Activated CD4-positive, CD25-positive, alpha-beta regulatory T cell (primary cell): ENCODE measurements at places on chromosomes 7 and 10.

GRCh38 chr10:23432166-23432565 lies 6.7 kb upstream of the OTUD1 start:
- DNase-seq, result no peak

GRCh38 chr10:2761311-2761710 lies 306.0 kb upstream of the PFKP start:
- DNase-seq, result no peak

- DNase-seq, result no peak
These were observed 3.5 kb upstream of the TCAF1 start for GRCh38 chr7:143905509-143905908.

GRCh38 chr10:96352582-96352981 lies 6.2 kb downstream of the OPALIN start:
- DNase-seq, result no peak

DNA sequence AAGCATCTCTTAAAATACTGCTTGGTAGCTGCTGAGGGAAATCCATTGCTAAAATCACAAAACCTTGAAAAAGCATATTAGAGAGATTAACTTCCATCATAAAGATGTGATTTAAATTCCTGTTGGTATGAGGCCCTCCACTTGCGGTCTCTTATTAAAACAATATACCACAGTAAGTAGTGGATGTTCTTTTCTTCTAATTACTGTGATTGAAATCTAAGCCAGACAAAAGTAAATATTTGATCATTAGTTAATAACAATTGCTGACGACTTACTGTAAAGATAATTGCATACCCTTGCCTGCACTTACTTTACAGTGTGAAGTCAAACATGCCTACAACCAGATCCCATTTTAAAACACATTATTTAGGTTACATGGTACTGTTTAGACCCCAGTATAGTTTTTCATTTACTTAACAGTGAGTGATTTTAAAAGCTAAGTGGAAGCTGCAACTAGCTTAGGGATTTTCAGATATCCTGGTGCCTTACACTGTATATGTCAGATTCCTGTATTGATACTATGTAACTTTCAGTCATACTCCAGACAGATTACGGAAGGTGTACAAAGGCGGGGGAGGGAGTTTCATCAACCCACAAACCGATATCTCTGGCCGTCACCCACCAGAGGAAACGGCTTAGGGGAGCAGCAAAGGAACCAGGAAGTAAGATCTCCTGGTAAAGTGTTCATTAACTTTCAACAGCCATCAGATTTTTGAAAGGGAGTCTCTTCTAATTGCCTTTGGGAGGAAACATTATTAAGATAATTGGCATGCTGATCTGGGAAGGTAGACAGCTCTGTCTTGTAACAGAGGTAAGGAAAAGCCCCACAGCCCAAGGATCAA lies 986 bp downstream of the NRP1 start:
- no peak for DNase-seq

GRCh38 chr7:151851145-151851751 lies 25.7 kb downstream of the PRKAG2 start:
- DNase-seq, result no peak

- DNase-seq, result no peak
These were observed 10.9 kb upstream of the CHRM2 start for GRCh38 chr7:136857573-136857972.

- DNase-seq, result no peak
These were observed 96.1 kb downstream of the COL28A1 start for GRCh38 chr7:7439564-7439963.
